ENCODE measurements at places on chromosomes 3 and 15.

GRCh38 chr3:16240229-16241023 is 24.3 kb downstream of the DPH3 start:
- DNase-seq, result no peak

DNA sequence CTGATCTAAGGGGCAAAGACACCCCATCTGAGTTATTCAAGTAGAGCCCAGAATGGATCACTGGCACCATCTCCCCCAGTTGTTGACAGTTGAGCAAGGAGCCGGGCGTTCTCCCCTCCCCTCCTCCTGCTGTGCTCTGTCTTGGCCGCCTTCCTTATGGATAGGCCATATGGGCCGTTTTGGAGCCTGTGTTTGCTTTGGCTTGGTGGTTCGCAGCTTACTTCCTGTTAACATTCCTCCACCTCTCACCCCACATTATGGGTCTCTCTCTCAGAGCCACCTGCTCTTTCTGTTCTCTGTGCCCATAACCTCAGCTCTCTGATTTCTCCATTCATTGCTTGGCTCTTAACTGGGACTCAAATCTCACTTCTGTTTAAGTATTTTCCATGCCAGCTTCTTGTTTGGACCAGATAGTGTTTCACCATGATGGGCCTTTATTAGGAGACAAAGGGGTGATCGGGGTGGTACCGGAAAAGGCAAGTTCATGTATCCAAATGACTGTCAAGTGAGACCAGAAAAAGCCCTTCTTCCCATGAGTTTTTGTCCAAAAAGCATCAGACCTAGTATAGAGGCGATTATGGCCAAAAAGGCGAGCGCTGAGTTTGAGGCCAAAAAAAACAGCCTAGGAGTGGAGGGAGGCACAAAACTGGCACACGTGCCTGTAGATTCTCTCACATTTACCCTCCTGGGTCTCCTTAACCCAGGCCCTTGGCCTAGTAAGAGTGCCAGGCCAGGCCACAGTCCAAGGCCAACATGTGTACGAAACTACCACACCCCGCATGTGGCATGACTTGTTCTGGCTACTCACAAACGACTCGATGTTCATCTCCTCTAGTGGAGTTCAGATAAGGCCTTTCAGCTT is 62.6 kb downstream of the DUT start:
- DNase-seq, result no peak

DNA sequence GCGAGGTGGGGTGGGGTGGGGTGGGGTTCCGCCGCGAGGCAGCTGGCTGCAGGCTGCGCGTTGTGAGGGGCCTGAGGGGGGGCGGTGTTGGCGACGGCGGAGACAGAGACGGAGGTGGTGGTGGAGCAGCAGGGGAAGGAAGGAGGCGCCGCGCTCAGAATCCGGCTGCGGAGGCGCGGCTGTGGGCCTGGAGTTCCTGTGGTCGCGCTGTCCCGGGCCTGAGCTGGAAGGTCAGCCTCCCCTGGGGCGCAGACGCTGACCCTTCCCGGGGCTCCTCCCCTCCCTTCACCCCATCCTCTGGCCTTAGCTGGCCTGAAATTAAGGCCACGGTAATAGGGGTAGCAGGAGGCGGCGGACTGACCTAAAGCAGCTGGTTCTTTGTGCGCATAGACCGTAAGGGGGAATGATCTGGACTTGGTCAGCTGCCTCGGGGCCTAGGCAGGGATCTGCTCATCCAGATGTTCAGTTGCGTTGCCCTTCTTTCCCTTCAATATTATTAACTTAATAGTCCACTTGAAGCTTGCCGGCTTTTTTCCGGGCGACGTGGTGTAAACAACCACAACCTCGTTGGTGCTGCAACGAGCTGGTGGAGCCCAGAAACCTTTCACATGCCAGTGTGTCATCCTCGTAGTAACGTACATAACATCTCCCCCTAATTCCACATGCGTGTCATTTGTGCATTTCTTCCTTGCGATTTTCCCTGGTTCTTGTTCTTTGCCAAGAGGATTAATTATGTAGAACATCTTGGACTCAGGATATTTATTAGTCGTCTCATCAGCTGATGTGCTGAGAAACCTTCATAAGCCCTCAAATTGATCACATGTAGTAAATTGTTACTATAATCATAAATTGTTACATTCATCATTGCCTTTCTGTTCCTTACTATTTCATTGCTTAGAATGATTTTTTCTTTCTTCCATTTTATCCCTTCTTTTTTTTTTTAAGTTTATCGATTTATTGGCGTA is 626 bp downstream of the SEC62 start:
- DNase-seq, result no peak

DNA sequence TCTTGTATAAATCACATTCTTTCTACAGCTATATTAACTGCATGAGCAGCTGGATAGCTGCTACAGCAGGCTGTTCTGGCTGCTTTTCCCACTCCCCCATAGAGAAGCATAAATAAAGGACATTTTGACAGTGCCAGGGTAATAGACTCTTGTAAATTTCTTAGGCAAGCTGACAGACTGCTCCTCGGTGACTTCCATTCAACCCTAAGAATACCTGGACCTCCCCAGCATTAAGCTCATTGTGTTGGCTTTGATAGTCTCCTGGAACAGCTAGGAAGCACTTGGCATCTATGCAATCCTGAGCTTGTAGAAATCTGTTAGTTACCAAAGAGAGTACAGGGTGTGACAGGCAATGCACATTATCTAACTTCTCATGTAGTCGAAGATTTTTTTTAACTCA is 475.4 kb downstream of the AGBL1 start:
- no peak for DNase-seq

DNA sequence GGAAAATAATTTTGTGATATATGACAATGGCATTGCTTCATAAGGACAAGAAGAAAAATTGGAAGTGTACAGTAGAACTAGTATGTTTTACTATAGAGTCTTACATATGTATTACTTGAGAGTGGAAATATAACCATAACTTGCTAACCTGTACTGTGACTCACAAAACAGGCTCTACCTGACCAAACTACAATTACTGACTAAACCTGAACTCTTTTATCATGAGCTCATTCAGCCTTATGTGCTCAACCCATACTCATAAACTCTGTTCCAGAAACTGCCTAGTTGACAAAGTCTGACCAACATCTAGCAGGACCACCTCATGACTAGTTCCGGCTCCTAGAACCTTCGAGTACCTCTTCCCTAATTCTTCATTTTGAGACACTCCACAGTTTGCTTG is 6.3 kb downstream of the CDIN1 start:
- no peak for DNase-seq

DNA sequence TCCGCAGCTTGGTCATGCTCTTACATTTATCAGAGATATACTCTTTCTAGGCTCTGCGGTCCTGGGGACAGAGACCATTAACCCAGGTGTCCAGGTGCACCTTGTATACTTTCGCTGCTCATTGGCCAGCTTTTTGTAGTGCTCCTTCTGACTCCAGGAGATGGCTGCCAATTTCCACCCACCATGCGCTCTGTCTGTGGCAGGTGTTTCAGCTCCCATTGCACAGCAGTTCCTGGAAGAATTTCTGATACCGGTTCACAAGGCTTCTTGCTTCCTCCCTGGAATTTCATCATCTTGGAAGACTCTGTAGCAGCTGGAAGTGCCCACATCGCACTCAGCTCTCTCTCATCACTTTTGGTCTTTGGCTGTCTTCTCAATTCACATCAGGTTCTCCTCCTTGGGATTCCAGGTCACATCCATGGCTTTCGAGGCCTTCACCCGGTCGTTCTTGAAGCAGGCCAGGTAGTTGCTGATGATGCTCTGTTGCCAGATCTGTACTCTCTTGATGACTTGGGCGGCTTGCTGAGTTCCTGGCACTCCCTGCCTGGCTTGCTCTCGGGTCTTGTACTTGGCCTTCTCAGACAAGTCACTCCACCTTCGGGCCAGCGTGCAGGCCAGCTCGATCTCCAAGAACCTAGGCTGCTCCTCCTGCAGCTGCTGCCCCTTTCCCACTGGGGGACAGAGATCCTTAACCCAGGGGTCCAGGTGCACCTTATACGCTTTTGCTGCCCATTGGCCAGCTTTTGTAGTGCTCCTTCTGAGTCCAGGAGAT is 41.1 kb upstream of the ARL8B start:
- no peak for DNase-seq

- no peak for DNase-seq
Observed at GRCh38 chr15:96359616-96360521, 29.4 kb downstream of the NR2F2 start.

DNA sequence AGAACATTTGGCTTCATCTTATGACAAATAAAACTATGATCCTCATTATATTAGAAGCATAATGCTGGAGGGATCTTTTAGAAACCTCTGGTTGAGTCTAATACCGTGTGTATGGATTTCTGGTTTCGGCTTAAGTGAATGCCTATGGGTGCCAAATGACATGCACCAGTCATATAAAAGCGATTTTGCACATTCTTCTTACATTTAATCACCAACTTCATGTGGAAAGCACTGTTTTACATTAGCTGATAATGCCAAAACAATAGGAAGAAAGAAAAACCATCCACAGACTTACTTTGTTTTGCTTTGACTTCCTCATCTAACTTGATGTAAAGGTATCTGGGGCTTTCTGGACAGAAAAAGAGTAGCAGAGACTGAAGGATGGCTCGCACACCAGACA is 20.9 kb downstream of the SLC2A2 start:
- DNase-seq, result no peak

DNA sequence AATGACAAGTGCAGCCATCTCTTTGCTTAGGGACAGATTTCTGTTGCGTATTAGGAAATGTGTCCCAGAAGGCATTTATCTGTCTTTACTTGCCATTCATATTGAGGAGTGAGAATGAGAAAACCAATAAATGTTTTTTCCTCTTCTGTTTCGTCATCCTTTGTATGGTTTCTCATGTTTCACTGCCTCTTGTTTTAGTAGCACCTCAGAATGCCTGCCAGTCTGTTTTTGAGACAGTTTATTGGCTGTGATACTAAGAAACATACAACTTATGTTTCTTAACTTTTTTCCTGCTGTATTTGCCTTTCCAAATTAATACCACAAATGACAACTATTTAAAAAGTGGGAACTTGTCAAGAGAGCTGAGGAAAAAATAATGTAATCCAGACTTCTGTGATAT is 390.2 kb upstream of the GOLIM4 start:
- DNase-seq, result no peak

DNA sequence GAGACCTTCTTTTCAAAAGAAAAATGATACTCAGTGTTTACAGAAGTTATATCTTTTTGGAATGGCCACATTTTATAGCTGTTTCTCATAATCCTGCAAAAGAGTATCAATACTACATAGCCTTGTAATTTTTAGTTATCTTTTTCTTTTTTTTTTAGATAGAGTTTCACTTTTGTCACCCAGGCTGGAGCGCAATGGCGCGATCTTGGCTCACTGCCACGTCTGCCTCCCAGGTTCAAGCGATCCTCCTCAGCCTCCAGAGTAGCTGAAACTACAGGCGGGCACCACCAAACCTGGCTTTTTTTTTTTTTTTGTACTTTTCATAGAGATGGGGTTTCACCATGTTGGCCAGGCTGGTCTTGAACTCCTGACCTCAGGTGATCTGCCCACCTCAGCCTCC is 53.6 kb downstream of the ANKRD28 start:
- no peak for DNase-seq

- peak; percentile 60 for DNase-seq
Observed at GRCh38 chr15:43776718-43777266, at the start of gene ELL3. Gene ELL3, minus strand, starts transcription at chr15:43776966. Its CDS starts 65 bp downstream, at chr15:43776901.

GRCh38 chr15:58438956-58439355 is 7.2 kb downstream of the LIPC start:
- no peak for DNase-seq

Measured in stimulated activated CD4-positive, alpha-beta T cell treated with anti-CD3 and anti-CD28 coated beads, TNF-alpha, amount 100 ng/mL, for 1 hour (primary cell).